M059J (cell line): ENCODE measurements at places on chromosomes 6 and 20. TPM values are rescaled to one million over a fixed set of nuclear protein-coding genes. Genes with fewer than 3 reads are reported as not detected.
A peak's percentile ranks its signal among the peaks of the same experiment; 100 is the strongest.

DNA sequence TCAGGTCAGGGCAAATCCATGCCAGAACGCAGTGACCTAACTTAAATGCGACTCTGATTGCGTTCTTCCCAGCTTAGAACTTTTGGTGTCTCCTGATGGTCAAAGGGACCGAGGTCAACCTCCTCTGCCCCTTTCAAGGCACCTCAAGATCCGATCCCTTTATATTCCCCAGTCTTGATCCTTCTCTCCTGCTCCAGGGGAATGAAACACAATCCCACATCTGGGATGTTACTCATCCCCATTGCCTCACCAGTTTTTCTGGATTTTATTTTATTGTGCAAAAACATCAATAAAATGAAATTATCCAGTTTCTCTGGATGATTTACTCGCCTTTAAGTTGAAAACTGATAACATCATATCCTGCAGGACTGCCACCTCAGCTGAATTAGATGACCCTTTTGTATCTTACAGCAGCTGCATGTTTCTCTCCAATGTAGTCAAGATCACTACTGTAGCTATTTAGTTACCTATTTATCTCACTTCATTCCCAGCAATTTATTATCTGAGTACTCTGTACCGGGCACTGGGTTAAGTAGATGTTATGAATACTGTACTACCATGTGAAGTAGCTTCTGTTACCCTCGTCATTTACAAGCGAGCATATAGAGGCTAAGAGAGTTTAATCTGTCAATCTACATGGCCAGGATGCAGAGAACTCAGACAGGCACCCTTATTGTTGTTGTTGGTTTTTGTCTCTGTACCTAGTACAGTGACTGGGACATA is 44.0 kb downstream of the IRAK1BP1 start:
- DNase-seq: no peak

- DNase-seq: no peak
These were observed 6.8 kb upstream of the SNHG17 start for GRCh38 chr20:38441916-38442315.

- no peak for DNase-seq
These were observed 54.3 kb upstream of the RNF146 start for GRCh38 chr6:127212376-127212775.

- DNase-seq: no peak
These were observed 741.9 kb downstream of the RFPL4B start for GRCh38 chr6:113089056-113089455.

- peak; percentile 58 for DNase-seq
These were observed at the start of gene CRYBG1 for GRCh38 chr6:106360410-106360988. Gene CRYBG1, plus strand, starts transcription at chr6:106360717. Its CDS starts 192 bp downstream, at chr6:106360909.

DNA sequence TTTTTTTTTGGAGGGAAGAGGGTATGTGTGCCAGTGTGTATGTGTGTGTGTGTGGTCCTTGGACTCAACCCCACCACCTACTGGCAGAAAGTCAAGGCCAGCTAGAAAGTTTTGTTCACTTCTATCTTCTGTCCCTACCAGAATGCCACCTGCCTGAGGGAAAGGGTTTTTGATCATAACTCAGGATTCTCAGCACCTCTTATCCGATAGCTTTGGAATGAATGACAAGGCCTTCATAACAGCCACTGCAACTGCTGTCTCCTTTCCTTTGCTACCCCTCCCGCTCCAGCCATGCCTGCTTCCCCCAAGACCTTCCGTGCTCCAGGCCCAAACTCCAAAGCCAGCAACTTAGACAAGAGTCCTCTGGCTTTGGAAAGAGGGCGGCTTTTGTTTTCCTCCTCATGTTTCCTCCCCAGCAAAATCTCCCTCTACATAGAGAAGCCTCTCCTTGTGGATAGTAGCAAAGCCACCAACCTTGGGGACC is 18.7 kb downstream of the BTN3A1 start:
- peak; percentile 72 for DNase-seq

DNA sequence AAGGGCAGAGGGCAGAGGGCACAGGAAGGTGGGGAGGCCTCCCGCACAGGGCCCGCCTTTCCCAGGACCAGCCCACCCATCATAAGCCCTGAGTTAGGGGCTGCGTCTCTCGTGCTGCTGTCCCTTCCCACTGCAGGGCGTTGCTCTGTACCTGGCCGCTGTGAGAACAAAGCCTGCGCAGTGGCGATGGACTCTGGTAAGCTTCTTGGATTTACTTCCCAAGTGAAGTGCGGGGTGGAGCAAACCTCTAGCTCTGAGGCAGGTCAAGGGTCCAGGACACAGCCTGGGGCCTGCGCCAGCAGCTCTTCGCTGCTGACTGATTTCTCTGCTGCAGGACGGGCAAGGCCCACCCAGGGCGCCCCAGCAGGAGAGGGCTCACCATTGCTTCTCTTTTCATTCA is 23.9 kb downstream of the INSM1 start:
- DNase-seq: no peak

GRCh38 chr6:167860550-167861226 is 34.0 kb downstream of the AFDN start:
- no peak for DNase-seq

Gene RAET1E
- 1.5 and 2.7 TPM in 2 replicates for total RNA-seq
